Activated CD4-positive, alpha-beta T cell treated with anti-CD3 and anti-CD28 coated beads, Interleukin-2, amount 50 U/mL, for 16 hours (primary cell): ENCODE measurements at places on chromosomes 2 and 18.

GRCh38 chr2:223949241-223949840 is 4.2 kb upstream of the WDFY1 start:
- DNase-seq: no peak

DNA sequence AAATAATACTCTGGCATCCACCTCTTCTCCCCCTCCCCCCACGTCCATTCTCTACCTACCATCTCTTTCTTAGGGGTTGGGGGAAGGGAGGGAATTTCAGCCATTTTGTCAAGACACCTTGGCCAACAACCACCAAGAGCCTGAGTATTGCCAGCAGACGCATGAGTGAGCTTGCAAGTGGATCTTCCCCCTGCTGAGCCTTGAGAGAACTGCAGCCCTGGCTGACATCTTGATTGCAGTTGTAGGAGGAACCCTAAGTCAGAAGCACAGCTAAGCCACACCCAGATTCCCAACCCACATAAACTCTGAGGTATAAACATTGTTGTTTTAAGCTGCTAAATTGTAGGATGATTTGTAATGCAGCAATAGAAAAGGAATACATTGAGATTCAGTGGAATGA is 165.6 kb downstream of the TMEFF2 start:
- DNase-seq: peak; percentile 10

- DNase-seq: peak; percentile 56
Observed at GRCh38 chr18:51195451-51196117, 1.9 kb downstream of the MEX3C start.

DNA sequence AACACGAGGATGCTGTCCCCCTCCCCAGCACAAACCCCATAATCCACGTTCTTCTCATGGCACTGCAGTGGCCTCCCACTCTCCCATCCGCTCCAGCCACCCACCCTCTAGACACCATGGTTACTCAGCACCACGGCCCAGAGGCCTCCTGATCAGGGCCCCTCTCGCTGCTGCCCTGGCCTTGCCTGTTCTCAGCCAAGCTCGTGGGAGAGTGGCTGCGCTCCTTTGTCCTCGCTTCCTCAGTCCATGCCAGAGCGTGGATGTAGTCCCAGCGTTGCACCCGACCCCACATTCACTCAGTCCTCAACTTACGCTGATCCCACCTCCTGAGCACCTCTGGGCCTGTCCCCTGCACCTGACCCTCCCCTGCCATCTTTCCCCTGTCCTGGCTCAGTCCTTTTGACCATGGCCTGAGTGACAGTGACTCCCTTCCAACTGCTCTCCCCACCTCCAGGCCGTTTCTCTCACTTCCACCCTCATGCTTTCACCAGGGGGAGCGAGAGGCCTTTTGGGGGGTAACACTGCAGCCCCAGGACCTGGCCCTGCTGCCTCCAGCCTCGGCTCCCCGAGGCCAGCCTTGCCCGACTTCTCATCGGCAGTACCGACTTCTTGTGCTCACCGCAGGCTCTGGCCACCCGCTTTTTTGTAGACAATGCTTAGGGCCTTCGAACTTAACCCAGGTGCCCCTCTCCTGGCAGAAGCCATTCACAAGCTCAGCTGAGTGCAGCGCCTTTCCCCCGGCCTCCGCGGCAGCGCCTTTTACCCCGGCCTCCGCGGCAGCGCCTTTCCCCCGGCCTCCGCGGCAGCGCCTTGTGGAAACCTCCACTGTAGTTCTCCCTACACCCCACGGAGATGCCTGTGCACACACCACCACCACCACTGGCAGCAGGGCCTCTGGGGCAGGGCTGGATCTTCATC is 131.4 kb downstream of the CLIP4 start:
- no peak for DNase-seq

DNA sequence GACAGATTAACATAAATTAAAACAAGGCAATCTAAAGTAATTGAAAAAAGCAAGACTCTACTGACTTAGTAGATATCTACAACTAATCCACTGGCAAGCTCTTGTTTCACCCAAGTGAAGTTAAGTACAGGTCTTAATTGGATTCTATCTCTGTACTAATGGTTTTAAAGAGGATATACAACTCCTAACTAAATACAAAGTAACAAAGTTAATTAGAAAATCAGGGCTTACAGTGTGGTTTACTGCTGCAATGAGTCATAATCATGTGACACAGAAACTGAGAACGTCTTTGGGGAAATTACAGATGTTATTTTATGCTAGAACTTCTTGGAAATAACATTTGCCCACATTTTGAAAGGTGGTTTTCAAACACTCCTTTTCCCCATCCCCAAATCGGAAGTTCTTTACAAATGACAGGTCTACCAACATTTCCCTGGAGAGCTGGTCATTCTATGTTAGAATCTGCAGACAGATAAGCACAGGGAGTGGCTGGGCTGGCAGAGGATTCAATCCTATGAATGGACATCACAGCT is 245.3 kb downstream of the STK39 start:
- DNase-seq: peak; percentile 66
